Esophagus mucosa (tissue), 1 donor: ENCODE measurements at places on chromosomes 5 and 9.

GRCh38 chr9:129746092-129746777 is 6.6 kb downstream of the PTGES start:
- no peak for ATAC-seq

GRCh38 chr9:87644659-87645058 is 81.3 kb upstream of the CTSL start:
- ATAC-seq = no peak

GRCh38 chr5:66655395-66656324 is 59.5 kb downstream of the MAST4 start:
- ATAC-seq = peak; percentile 36

GRCh38 chr9:10062629-10063395 is 550.0 kb downstream of the PTPRD start:
- no peak for ATAC-seq

- peak; percentile 12 for ATAC-seq
Measured at GRCh38 chr9:95023217-95024003, 294.1 kb downstream of the FANCC start.

GRCh38 chr9:130630506-130631330 is 33.7 kb upstream of the PRDM12 start:
- ATAC-seq = no peak

DNA sequence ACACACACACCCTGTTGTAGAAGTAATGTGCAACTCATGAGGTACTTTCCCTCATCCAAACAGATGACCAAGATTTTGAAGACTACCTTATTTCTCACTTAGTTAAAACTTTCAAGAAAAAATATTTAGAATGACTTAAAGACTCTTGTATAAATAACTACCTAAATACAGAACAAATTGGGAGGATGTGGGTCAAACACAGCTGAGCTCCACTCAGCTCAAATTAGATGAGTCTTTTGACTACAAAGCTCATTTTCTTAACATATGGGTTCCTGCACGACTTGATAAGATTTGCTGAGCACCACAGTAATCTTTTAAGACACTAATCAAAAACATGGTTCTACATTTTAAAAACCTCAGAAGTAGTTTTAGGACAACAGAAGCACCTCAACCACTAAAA is 8.9 kb downstream of the MTX3 start:
- no peak for ATAC-seq

DNA sequence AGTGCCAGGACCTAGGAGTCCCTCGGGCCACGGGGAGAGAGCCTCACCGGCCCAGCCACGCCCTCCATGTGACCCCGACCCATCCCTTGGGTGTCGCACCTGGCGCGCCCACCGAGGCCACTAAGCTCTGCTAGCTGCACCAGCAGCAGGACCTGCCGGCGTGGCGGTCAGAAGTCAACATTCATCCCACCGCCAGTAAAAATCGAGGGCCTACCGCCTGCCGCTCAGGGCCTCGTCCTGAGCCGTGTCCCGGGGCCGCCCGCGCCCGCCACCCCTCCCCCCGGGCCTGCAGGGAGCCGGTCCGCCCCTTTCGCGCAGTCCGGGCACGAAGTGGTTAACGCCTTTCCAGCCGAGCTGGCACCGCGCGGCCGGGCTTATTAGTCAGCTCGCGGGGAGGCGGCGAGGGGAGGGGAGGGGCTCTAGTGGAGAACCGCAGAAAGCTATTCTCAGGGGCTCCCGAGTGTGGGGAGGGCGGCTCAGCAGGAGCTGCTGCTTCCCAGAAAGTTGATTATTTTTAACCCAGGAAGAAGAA is 124.4 kb downstream of the C9orf50 start:
- peak; percentile 74 for ATAC-seq

DNA sequence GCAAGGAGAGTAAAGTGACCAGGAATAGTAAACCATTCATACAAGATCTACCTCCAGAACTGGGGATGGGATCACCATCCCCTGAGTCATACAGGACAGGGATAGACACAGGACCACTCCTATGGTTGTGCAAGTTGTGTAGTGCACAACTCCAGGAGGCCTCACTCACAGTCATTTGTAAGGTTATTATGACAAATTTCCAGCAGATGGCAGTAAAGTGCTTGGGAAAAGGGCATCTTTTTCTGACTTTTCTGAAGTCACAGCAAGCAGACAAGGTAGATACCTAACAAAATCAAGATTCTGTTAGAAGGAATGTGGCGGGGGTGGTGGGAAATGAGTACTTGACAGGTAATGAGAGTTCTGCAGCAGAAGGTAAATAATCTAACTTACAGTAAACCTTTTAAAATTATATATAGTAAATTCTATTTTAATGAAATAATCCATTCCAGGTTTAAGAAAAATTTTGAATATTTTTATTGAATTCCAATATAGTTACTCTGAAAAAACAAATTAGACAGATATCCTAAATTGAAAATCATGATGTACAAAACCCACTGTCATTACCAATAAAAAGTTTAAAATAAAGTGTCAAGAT is 16.7 kb upstream of the KIF27 start:
- peak; percentile 60 for ATAC-seq

DNA sequence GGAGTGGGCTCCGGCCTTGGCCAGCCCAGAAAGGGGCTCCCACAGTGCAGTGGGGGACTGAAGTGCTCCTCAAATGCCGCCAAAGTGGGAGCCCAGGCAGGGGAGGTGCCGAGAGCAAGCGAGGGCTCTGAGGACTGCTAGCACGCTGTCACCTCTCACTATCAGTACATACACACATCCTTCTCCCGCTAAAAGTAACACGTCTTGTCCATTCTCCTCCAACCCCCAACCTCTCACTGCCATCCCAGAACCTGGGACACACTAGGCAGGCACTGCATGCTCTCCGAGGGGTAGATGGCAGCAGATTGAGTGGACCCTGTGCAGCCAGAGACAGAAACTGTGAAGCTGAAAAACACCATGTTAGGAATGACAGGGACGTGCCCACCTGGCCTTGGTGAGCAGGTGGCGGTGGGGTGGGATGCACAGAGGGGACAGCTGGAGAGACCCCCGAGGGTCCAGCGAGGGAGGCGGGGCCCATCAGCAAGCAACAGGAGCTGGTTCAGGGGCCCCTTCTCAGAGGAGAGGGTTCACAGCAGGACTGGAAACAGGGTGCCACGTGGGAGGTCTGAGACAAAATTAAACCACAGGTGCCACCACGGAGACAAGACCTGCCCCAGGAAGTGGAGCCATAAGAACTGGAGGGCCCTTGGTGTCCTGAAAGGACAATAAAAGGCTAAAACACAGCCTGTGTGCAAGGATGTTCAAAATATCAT is 16.9 kb downstream of the SEMA4D start:
- no peak for ATAC-seq

- peak; percentile 28 for ATAC-seq
Measured at GRCh38 chr5:173872957-173873305, 15.2 kb upstream of the CPEB4 start.
